NCI-H2171 (cell line): ENCODE measurements at places on chromosomes 16 and 17.

- DNase-seq: no peak
These were observed 14.3 kb upstream of the FOXN1 start for GRCh38 chr17:28491860-28492259.

DNA sequence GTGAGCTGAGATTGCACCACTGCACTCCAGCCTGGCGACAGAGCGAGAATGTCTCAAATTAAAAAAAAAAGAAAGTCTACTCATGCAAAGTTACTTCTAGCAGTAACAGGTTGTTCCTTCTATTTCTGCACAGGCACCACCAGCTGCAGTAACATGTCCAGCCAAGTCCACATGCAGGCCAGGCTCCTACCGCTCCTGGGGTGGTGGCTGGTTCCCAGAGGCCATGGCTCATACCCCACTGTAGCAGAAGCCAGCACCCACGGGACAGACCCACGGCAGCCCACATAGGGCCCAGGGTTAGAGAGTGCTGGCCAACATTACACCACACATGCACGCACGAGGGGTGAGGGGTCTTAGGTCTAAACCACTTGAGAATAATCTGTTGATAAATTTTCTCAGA is 26.7 kb upstream of the TRAP1 start:
- no peak for DNase-seq

- no peak for DNase-seq
These were observed 15.2 kb downstream of the RAB11FIP3 start for GRCh38 chr16:440627-441026.

DNA sequence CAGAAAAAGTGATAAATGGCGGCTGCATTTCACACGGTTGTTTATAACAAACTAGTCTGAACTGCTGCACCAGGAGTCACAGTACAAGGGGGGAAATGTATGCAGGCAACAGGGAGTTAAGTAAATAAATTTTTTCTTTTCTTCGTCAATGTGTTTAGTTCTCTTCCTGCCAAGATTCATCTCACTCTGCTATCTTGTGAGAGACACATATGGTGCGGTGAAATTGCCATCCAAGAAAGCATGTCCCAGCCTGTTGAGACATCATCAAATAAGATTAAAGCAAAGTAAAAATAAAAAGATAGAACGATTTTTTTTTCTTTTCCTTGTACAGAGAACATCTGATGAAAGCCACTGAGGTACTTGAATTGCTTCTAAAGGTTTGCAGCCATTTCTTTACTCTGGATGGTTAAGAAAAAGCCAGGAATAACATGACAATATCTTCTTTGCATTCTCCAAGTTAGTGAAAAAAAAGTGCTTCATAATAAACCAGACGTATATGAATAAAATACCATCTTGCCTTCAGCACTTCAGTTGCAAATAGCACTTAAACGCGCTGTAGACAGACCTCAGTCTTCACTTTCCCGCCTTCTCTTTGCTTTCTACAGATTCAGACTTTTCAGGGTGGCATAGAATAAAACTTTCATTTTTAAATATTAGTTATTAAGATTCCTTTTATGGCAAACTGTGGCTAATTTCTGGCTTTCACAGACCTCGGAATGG is 506.2 kb upstream of the ZFHX3 start:
- peak; percentile 79 for DNase-seq

DNA sequence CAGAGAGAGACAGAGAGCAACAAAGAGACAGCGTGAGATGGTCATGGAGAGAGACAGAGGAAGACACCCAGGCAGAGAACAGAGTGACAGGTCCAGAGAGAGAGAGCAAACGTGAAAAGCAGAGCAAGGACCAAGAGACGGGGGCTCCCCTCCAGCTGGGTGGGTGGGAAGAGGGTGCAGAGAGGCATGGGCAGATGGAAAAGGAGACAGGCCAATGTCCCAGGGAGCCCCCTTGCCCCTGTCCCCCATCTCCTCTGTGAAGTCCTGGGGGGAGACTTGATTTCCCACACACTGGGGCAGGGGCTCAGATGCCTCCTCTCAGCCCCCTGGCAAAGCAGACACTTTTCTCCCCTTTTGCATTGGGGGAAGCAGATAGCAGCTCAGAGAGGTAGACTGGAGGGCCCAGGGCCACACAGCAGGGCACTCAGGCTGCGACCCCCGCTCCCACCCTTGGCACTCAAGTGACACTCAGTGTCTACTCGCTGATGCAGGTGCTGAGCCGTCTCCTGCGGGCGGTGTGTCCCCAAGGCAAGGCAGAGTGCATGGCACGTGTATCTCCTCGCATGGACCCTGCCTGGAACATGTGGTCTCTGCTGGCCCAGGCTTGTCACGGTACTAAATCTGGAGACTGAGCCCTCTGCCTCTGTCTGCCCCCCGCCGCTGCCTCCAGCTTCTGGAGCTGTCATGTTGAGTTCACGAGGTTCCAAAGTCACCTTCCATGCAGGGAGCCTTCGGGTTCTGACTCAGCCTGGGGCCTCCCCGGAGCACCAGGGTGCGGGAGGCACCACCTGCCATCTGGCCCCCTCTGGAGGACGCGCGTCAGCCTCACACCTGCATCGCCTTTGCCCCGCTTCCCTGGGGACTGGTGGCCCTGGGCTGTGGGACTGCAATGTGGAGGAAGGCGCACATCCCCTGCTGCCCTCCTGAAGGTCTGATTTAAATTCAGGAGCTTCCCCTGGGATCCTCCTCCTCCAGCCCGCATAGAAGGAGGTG is 215.9 kb upstream of the GSE1 start:
- peak; percentile 96 for DNase-seq

GRCh38 chr16:9072806-9073341 is 18.6 kb upstream of the HAPSTR1 start:
- no peak for DNase-seq

DNA sequence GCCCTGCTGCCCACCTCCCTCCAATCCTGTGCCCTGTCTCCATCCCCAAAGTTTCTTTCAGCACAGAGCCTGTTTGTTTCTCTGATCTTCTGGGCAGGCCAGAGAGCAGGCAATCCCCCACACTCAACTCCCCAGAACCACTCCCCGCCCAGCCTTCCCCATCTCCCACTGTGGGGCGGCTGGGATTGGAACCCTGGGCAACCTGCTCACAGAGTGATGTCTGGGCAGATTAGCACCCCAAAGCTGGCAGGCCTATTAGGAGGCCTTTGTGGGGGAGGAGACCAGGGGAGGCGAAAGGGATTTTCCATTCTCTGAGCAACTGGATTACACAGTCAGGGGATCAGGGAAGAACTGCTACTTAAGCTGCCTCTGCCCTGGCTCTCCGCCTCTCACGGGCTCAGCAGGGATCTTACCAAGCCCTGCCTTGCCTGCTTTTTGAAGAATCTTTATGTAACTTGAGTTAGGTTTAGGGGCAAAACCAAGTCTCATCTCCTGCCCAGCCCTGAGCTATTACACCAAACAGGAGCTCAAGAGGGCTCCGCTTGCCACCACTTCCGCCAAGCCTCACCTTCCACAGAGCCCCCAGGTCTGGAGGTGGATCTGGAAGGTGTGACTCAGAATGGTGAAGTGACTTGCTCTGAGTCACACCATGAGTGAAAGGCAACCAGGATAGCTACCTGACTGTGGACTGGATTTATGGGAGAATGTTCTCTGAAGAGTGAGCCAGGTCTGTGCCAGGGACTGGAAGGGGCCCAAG is 16.0 kb upstream of the LHX1 start:
- DNase-seq: no peak

DNA sequence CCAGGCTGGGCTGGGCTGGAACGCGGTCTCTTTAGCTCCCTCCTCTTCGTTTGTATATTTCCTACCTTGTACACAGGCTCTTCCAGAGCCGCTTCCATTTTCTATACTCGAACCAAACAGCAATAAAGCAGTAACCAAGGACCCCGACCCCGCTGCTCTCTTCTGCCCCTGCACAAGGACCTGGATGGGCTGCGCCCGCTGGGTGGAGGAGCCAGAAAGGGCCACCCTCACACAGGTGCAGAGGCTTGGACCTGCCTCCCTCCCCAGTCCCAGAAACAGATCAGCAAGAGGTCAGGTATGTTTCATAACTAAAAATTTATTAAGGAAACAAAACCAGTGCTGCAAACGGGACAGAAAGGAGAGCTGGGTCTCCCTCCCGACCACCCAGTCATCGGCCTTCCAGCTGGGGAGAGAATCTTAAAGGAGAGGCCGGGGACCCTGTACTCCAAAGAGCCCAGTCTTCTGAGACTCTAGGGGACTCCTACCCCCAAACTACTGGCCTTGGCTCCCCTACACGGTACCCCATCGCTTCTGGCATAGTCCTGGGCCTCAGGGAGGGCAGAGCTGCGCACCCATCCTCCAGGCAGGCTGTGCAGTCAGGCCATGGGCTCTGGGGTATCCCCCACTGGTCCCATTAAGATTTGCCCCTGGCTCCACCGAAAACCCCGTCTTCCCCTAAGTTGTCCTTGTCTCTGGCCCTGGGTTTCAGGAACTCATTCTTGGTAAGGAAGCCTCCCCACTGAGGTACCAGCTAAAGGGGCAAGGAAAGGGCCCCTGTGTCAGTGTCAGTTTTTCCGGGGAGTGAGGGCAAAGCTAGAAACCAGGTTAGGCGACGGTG is 4.9 kb downstream of the HIC1 start:
- no peak for DNase-seq

GRCh38 chr17:31067691-31068184 is 27.0 kb upstream of the NF1 start:
- DNase-seq: no peak

- no peak for DNase-seq
These were observed 54.1 kb upstream of the FASN start for GRCh38 chr17:82152114-82152513.

DNA sequence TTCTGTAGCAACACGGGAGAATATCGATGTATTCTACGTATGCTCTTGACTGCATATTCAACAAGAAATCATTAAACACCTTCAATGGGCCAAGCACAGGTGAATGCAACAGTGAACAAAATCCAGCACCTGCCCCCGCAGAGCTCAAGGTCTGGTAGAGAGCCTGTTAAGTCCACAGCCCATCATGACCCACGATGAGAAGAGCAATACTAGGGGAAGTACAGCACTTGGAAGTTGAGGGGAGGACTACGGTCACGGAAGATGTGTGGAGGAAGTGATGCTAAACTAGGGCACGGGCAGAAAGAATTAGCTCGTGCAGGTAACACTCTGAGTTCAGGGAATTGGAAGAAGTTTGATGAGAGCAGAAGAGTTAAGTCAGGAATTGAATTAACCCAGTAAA is 253.6 kb downstream of the HAPSTR1 start:
- DNase-seq: no peak

DNA sequence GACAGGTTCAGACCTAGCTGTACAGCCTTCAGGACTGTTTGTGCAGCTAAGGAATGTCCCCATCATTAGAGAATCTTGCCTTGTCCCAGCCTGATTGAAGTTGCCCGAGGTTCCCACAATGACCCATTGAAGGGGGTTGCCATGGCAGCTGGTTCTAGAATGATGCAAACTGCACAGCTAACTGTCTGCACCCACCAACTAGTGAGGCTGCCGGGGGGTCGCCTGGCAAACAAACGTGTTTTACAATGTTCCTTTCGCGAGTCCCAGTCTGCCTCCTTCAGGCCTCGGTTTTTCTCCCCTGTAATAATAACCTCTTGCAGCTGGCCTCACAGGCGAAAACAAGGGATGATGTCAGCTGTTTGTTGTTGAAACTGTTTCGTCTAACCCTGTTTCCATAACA is 5.5 kb downstream of the C16orf96 start:
- no peak for DNase-seq

GRCh38 chr16:27803775-27804549 is 254.0 kb downstream of the KATNIP start:
- no peak for DNase-seq

DNA sequence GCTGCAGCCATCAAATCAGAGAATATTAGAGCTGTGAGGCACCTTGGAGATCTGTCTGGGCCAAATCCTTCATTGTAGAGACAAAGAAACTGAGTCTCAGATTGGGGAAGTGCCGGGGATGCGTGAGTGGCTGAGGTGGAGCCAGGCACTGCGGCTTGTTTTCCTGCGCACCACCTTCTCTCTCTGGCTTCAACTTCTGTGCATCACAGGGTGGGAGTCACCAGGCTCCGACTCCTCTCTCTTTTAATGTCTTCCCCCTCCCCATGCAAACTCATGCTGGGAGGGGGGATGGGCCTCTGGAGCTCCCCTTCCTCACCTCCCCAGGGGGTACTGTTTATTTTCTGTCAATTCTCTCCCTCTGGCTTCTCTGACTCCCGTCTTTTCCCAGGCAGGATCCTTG is 8.7 kb upstream of the ETV4 start:
- DNase-seq: no peak

DNA sequence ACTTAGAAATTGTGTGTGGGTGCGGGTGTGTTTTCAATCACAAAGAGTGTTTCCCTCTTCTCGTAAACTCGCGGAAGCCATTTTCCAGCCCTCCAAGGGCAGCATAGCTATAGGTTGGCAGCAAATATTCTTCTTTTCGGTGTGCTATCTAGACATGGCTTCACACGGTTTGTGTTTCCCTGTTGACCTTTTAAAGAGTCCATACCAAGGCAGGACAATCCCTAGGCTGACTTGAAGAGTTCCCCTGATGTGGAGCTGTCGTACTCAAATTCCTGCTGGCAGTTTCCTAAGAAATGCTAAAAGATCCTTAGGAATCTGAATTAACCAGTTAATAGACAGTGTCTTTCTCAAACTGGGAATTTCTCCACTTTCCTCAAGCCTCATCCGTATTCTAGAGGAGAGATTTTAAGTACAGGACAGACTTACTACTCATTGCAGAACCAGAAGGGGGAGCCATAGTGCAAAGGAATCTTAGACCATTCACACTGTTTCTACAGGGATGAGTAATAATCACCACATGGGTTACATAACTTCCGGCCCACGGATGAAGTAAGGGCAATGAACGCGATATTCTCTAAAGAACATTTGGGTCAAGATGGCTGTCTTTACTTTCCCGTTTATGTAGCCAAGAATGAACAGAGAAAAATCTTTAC is 288.6 kb upstream of the ELAC2 start:
- DNase-seq: no peak

- DNase-seq: peak; percentile 92
These were observed 421 bp upstream of the DLX4 start for GRCh38 chr17:49968405-49969133.

GRCh38 chr17:10171581-10171981 is 26.8 kb downstream of the GAS7 start:
- DNase-seq: no peak

DNA sequence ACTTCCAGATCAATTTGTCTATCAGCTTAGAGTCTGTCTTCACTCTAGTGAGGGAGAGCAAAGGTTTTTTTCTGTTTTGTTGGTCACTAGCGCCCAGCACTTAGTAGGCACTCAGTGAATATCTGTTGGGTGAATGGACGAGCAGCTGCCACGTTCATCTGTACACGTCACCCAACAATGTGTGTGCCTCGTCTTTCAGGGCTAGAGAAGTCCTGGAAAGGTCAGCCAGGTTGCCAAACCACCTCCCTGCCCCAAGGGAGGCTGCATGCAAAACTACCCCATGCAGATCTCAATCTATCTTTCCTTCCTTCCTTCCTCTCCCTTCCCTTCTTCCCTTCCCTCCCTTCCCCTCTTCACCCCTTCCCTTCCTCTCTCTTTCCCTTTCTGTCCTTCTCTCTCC is 340.9 kb downstream of the SOX9 start:
- DNase-seq: no peak

GRCh38 chr16:88077328-88078108 is 126.3 kb downstream of the BANP start:
- DNase-seq: no peak

- DNase-seq: no peak
These were observed 191.7 kb downstream of the LGALS9B start for GRCh38 chr17:20275653-20276052.
